ENCODE measurements at places on chromosomes 6 and 20. TPM values are rescaled to one million over a fixed set of nuclear protein-coding genes. Genes with fewer than 3 reads are reported as not detected.

KCNK5 gene
- 1.1 TPM for total RNA-seq

TAAR1 gene
- total RNA-seq: not detected

SIRPB1 gene
- 0.57 TPM for total RNA-seq

AVP gene
- not detected for total RNA-seq

TFEB gene
- total RNA-seq: 5.9 TPM

PCED1A gene
- total RNA-seq: 20.5 TPM

SNAP91 gene
- 0.08 TPM for total RNA-seq

RBBP8NL gene
- total RNA-seq: not detected

HLA-DQB2 gene
- not detected for total RNA-seq

GPX5 gene
- total RNA-seq: not detected

SLC17A5 gene
- total RNA-seq: 8.7 TPM

TAF11 gene
- 18.8 TPM for total RNA-seq

FAM209A gene
- total RNA-seq: 0.59 TPM

GOPC gene
- total RNA-seq: 17.8 TPM

SOBP gene
- total RNA-seq: 1.1 TPM

E2F1 gene
- total RNA-seq: 29.6 TPM

TCF15 gene
- not detected for total RNA-seq

HLA-DRB1 gene
- not detected for total RNA-seq

FOXP4 gene
- 21.6 TPM for total RNA-seq

NRM gene
- total RNA-seq: 22.2 TPM

PGC gene
- not detected for total RNA-seq

C20orf144 gene
- 0.12 TPM for total RNA-seq

PRRT1 gene
- 0.71 TPM for total RNA-seq

PIGU gene
- 30.3 TPM for total RNA-seq

SH3BGRL2 gene
- 0.35 TPM for total RNA-seq

PSORS1C1 gene
- 3.3 TPM for total RNA-seq

ARHGAP40 gene
- total RNA-seq: not detected

LY86 gene
- total RNA-seq: not detected

SLC22A7 gene
- not detected for total RNA-seq

PPP1R3G gene
- 1.6 TPM for total RNA-seq

IL17A gene
- not detected for total RNA-seq

SIRPD gene
- not detected for total RNA-seq

C4A gene
- 0.48 TPM for total RNA-seq

GHRH gene
- not detected for total RNA-seq

MTFR2 gene
- 12.1 TPM for total RNA-seq

CLVS2 gene
- 0.07 TPM for total RNA-seq

ATP6V1G2 gene
- 0.62 TPM for total RNA-seq

EHMT2 gene
- total RNA-seq: 25.6 TPM

GTF3C6 gene
- 79.2 TPM for total RNA-seq

CST7 gene
- not detected for total RNA-seq

MUCL3 gene
- total RNA-seq: not detected

SMOC2 gene
- total RNA-seq: not detected

CST2 gene
- total RNA-seq: 0.44 TPM

SYCP2L gene
- 2.8 TPM for total RNA-seq

MRAP2 gene
- total RNA-seq: 1.1 TPM

ZNF334 gene
- total RNA-seq: not detected
